ENCODE measurements at places on chromosomes 5 and 9. TPM values are rescaled to one million over a fixed set of nuclear protein-coding genes. Genes with fewer than 3 reads are reported as not detected.
A peak's percentile ranks its signal among the peaks of the same experiment; 100 is the strongest.

GRCh38 chr9:3716415-3716814, 190.6 kb upstream of the RFX3 start:
- no peaks in the 10 kb centered on the region for H3K36me3 ChIP-seq
- no peak overlapping the region for H3K4me3 ChIP-seq
- DNase-seq = no peak
- H3K27me3 ChIP-seq = peaks cover 3% of the 10 kb centered on the region

DNA sequence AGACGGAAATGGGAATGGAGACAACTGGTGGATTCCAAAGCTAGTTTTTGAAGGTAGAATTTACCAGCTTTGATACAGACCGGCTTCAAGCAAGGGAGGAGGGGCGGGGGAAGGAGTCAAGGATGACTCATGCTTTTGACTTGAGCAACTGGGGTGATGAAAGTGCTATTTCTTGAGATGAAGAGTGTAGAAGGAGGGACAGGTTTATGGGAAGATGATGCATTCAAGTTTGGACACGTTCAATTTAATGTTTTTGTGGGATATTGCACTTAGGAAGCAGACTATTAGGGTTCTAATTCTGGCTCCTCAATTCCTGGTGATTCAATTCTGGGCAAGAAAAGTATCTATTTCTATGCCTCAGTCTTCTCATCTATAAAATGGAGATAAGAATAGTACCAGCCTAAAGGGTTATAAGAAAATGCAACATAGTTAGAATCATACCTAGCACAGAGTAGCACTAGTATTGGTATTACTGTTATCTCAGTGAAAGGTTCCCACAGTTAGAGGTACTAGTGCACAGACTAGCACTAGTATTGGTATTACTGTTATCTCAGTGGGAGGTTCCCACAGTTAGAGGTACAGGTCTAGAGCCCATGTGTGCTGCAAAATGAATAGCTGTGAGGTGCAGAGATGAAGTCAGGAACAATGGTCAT, 4.6 kb downstream of the NIPAL4 start:
- H3K4me1 ChIP-seq = peaks cover 22% of the 10 kb centered on the region
- peak; percentile 53 for DNase-seq
- peaks cover 41% of the 10 kb centered on the region for H3K27me3 ChIP-seq
- no peaks in the 10 kb centered on the region for H3K36me3 ChIP-seq

DNA sequence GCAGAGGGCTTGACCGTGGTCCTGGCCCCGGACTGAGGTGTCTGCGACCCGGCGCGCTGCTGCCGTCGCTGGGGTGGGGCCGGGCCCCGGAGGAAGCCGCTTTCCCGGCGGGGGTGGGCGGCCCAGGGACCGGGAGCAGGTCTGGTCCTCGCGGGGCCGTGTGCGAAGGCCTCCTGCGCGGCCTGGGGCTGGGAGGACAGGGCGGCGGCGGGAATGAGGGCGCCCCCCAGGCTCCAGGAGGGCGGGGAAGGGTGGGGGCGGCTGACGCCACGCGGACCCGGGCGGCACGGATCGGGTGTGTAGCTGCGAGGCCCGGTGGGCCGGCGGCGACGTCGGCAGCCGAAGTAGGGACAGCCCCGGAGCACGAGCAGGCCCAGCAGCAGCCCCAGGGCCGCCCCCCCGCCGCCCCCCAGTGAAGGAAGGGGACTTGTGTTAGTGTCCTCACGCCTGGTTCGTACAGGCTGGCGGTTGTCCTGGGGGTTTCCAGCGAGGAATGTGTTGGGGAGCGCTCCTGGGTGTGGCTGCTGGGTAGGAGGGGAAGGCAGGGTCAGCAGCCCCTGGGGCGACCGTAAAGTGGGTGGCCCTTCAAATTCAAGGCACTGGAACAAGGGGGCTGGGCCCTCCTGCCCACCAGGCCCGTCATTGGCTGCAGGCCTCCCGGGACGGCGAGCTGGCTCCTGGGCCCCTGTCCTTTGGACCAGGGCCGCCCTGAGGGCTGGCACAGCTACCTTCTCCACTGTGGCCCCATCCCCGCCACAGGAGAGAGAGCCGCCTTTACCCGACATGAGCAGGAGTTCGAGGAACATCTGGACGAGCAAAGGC, 597 bp upstream of the TMEM250 start:
- H3K27me3 ChIP-seq = no peaks in the 10 kb centered on the region
- peak overlapping the region; percentile 85 for H3K4me3 ChIP-seq
- peaks cover 5% of the 10 kb centered on the region for H3K4me1 ChIP-seq
- peak; percentile 45 for DNase-seq
- H3K36me3 ChIP-seq = no peaks in the 10 kb centered on the region

DNA sequence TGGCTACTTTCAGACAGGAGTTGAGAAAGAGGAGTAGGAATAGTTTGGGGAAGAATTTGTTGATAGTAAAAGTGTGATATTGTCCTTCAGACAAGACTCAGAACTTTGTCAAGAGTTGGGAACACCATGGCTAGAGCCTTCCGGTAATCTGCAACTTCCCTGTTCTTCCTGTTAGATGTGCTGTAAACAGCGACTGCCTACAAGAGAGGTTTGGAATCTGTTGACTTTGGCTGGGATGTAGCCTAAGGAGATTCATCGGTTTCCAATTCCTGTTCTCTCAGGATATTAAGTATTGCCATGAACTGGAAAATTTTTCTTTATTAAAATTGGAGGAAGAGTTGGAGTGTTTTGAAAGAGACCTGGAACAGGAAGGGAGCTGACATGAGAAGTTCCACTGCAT, 43.9 kb downstream of the ARHGAP26 start:
- H3K4me1 ChIP-seq = peaks cover 20% of the 10 kb centered on the region
- H3K36me3 ChIP-seq = peaks cover 4% of the 10 kb centered on the region
- DNase-seq = no peak
- H3K4me3 ChIP-seq = no peak overlapping the region

DNA sequence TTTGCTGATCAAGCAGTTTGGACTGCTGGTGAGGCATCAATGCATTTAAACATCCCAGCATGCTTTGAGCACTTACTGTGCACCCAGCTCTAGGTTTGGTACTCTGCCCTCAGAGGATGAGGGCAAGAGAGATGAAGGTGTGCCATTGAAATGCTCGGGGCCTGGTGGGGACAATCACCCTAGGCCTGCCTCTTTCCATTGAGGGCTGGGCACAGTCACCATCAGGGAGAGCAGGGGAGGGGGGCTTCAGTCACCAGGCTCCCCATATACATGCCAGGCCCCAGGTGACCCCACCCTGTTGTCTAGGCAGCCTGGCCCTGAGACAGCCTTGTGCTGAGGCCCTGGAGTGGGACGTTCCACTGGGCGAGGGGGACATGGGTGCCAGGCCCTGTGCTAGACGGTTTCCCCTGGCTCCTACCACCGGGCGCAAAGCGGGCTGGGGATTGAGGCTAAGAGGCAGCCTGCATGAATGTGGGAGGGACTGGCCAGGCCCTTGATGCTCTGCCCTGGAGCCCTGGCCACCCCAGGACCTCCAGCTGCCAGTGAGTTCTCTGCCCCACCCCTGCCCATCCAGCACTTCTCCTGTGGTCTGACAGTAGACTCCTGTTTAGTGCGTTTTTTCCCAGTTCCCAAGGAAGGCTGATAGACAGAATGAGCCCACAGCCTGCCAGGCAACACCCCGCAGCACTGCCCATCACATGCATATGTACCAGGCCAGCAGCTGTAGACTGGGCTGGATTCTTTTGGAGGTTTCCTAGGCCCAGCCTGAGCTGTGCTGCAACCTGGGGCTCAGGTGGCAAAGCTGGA, 18.9 kb downstream of the TCF7 start:
- peak overlapping the region; percentile 89 for H3K27ac ChIP-seq
- H3K4me1 ChIP-seq = peaks cover 92% of the 10 kb centered on the region
- DNase-seq = peak; percentile 17

GRCh38 chr9:123724211-123724796, 205.6 kb downstream of the DENND1A start:
- H3K27ac ChIP-seq = no peak overlapping the region
- H3K36me3 ChIP-seq = peaks cover 52% of the 10 kb centered on the region
- no peak for DNase-seq
- no peak overlapping the region for H3K4me3 ChIP-seq
- no peaks in the 10 kb centered on the region for H3K27me3 ChIP-seq
- peaks cover 2% of the 10 kb centered on the region for H3K4me1 ChIP-seq

DNA sequence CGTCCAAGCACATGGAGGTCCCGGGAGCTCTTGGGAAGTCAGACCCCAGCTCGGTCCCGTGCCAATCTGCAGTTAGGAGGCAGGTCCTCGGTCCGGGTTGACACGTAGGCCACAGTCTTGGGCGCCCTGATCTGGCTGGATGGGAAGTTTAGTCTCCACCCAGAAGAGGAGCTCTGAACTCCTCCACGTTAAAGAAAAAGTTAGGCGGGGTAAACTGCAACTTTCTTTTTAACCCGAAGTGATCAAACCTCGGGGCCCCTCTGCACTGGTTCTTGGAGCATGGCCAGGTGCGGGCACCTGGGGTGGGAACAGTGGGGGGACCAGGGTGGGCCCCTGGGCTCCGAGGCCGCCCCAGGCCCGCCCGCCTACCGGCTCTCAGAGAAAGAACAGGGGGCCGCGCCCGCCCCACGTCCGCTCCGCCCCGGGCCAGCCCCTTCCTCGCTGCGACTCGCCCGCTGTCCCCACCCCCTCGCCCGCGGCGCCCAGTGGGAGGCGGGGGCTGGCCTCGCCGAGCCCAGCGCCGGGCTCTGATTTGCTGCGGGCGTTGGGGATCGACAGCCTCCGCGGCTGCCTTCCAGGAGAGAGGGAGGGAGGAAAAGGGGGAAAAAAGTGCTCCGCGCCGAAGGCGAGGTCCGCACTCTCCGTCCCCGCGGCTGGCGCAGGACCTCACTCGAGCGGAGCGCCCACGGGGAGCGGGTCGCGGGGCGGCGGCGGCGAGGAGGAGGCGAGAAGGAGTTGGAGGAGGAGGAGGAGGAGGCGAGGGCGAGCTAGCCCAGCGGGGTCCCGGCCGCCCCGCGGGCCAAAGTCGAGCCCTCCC, at the start of gene COL5A1:
Gene COL5A1, plus strand, starts transcription at position 631 of the 817 bp plus-strand sequence. CDS start 385 bp downstream, outside the sequence.
- no peaks in the 10 kb centered on the region for H3K4me1 ChIP-seq
- H3K36me3 ChIP-seq = no peaks in the 10 kb centered on the region
- no peak within 1 kb of the TSS for H3K27ac ChIP-seq
- DNase-seq = peak; percentile 43

DNA sequence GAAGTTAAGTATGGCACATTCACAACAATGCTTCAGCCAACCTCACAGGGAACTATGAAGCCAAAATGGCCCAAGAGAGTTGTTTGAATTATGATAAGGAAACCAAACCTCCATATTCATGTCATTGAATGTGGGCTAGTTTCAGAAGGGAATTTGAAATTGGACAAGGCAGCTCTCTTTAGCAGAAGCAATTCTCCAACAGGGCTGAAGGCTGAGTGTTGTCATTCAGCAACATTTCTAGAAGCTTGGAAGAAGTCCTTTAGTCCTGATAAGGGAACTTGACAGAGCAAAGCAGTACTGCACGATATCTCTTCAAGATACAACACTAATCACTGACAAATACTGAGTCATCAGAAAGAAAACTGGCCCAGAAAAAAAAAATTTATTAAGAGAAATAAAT, 115.4 kb downstream of the SLC25A46 start:
- DNase-seq = no peak
- no peak overlapping the region for H3K27ac ChIP-seq
- H3K27me3 ChIP-seq = peaks cover 16% of the 10 kb centered on the region
- H3K36me3 ChIP-seq = no peaks in the 10 kb centered on the region
- no peak overlapping the region for H3K4me3 ChIP-seq

GRCh38 chr9:113502427-113503034, 39.0 kb downstream of the RGS3 start:
- no peak overlapping the region for H3K27ac ChIP-seq
- H3K4me1 ChIP-seq = peaks cover 44% of the 10 kb centered on the region
- no peak for DNase-seq
- H3K27me3 ChIP-seq = no peaks in the 10 kb centered on the region
- H3K36me3 ChIP-seq = no peaks in the 10 kb centered on the region

- DNase-seq = no peak
- no peaks in the 10 kb centered on the region for H3K36me3 ChIP-seq
- H3K27me3 ChIP-seq = no peaks in the 10 kb centered on the region
- no peak overlapping the region for H3K27ac ChIP-seq
- peaks cover 19% of the 10 kb centered on the region for H3K4me1 ChIP-seq
Measured at GRCh38 chr5:149728303-149728702, 1.8 kb upstream of the PPARGC1B start.

DNA sequence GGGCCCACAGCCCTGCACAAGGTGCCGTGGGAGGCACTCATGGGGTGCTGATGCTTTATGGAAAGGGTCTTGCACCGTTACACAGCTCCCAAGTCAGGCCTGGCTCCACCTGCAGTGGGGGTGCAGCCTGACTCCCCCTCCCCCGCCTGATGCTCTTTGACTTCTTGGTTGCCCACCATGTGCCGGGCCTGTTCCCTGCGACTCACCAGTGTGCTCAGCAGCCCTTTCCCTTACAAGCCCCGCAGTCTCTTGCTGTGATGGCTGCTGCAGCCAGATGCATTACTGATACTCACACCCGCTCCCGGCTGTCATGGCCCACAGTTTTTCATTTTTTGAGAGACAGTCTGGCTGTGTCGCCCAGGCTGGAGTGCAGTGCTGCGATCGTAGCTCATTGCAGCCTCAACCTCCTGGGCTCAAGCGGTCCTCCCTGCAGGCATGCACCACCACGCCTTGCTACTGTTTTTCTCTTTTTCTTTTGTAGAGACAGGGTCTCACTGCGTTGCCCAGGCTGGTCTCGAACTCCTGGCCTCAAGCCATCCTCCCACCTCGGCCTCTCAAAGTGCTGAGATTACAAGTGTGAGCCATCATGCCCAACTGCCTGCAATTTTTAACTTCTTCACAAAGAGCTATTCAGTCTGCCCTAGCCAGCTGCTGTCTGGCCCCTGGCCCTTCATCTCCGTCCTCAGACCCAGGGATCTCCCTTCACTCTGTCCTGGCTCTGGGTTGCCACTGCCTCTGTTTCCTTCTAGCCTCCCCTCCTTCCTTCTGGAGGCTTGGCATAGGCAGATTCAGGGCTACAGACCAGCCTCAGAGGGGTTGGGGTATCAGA, 109.5 kb downstream of the RXRA start:
- no peaks in the 10 kb centered on the region for H3K4me1 ChIP-seq
- no peak for DNase-seq
- H3K36me3 ChIP-seq = no peaks in the 10 kb centered on the region

GRCh38 chr9:133560311-133560710, 25.8 kb downstream of the ADAMTSL2 start:
- no peak overlapping the region for H3K4me3 ChIP-seq
- H3K4me1 ChIP-seq = peaks cover 17% of the 10 kb centered on the region
- no peaks in the 10 kb centered on the region for H3K27me3 ChIP-seq
- DNase-seq = no peak
- no peak overlapping the region for H3K27ac ChIP-seq

DNA sequence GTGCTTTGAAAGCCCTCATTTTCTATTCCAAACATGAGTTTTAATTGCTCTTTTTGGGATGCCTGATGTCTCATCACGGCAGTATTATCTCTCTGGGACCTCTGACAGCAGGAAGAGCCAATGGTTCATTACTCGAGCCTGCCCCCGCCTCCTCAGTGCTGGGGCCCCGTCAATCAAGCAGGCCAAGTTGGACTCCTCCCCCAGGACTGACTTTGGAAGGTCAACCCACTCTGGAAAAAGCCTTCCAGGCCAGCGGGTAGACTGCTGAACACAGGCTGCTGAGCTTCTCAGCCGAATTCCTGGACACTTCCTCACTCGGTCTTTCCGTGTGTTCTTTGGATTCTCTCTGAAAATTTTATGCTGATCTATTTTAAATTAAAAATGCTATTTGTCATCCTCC, 9.5 kb upstream of the BARHL1 start:
- peaks cover 53% of the 10 kb centered on the region for H3K27me3 ChIP-seq
- H3K4me3 ChIP-seq = no peak overlapping the region
- DNase-seq = no peak
- no peaks in the 10 kb centered on the region for H3K4me1 ChIP-seq

GRCh38 chr5:147668385-147668784, 114.1 kb downstream of the JAKMIP2 start:
- no peak for DNase-seq
- no peaks in the 10 kb centered on the region for H3K27me3 ChIP-seq

Gene TAF11L10
- not detected for total RNA-seq

Gene SV2C
- total RNA-seq = not detected

Gene FOXD4L4
- total RNA-seq = not detected

Gene F12
- total RNA-seq = 5.6 TPM

Gene PCYOX1L
- 17.2 TPM for total RNA-seq

Gene GAS1
- total RNA-seq = 0.08 TPM

Gene TICAM2
- total RNA-seq = 0.82 TPM

Gene ARHGEF37
- total RNA-seq = 1.4 TPM
